T-helper 1 cell (primary cell): ENCODE measurements at places on chromosomes 5 and 9.

GRCh38 chr9:29966247-29966646 lies 2393.0 kb upstream of the C9orf72 start:
- DNase-seq = no peak

- DNase-seq = peak; percentile 55
Measured at GRCh38 chr9:34185778-34186551, 7.1 kb downstream of the UBAP1 start.

DNA sequence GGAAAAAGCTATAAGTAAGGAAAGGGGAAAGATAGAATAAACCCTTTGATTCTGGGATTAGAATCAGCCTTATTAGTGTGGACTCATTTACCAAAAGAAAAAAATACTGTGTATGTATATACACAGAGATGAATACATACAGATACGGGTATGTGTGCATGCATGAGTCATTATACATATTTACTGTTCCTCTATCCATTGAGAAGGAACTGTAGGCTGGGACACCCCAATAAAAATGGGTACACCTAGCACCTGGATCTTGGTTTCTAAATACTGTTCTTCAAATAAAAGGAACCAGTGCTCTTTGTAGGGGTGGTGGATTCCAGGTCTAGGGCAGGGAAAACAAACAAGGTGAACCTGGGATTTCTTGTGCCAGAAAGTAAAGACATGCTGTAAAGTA lies 48.3 kb downstream of the WHRN start:
- DNase-seq = no peak

DNA sequence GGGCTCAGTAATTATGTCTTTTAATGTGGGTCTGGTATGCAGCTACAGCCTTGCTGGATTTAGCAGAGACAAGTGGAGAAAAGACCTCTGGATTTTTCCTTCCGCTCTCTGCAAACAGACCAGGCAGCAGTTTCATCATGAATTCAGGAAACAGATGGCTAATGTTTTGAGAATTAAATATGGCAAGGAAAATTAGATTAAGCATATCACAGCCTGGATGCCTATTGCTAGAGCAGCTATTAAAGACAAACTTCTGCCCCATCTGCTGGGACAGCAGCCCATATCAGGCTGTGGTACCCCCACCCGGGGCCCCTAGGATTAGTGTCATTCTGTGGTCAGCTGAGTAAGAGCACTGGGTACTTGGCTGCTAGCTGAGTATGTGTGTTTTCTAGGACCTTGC lies 6.2 kb downstream of the SKP2 start:
- DNase-seq = no peak

GRCh38 chr9:84851935-84852585 lies 182.5 kb downstream of the NTRK2 start:
- DNase-seq = no peak

DNA sequence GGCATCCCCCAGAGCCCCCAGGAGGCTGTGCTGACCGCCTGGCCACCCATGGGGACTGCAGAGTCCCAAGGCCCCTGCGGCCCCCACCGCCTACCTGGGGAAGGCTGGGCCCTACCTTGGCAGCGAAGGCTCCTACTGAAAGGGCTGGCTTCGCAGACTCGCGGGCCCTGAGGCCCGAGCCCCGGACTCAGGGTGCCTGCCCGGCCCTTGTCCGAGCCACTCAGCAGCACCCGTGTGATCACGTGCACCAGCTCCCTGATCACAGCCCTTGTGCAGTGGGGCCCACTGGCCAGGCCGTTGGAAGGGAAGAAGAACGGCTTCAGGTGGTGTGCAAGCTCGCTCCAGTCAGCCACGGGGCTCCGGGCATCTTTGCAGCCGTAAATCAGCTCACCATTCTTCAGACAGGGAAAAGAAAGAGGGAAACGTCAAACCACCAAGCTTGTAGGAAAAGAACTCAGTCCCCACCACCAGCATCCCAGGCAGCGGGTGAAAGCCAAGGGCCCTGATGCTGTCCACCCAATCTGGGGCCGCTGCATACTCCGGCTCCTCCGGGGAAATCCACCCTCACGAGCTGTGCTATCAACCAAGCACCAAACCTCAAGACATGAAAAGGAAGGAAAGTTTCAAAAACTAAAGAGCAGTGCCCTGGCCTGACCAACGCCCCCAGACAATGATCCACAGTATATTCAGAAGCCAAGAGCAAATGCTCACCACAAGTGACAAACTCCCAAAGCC lies 31.9 kb downstream of the IPPK start:
- no peak for DNase-seq

DNA sequence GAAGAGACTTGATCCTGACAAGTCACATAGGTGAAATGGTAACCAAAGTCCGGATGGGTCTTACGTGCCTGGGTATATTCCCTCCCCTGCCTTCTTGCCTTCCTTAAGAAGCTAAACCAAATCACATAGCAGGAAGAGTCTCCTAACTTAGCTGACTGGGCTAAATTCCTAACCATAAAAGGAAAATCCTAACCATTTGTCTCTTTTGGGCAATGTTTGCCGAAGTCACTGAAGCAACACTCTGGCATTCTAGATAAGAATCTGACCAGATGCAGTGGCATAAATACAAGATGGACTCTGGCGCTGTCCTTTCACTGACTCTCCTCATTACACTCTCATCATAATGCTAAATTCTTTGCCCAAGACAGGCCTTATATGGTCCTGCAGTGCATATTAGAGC lies 625.5 kb upstream of the RORB start:
- no peak for DNase-seq

DNA sequence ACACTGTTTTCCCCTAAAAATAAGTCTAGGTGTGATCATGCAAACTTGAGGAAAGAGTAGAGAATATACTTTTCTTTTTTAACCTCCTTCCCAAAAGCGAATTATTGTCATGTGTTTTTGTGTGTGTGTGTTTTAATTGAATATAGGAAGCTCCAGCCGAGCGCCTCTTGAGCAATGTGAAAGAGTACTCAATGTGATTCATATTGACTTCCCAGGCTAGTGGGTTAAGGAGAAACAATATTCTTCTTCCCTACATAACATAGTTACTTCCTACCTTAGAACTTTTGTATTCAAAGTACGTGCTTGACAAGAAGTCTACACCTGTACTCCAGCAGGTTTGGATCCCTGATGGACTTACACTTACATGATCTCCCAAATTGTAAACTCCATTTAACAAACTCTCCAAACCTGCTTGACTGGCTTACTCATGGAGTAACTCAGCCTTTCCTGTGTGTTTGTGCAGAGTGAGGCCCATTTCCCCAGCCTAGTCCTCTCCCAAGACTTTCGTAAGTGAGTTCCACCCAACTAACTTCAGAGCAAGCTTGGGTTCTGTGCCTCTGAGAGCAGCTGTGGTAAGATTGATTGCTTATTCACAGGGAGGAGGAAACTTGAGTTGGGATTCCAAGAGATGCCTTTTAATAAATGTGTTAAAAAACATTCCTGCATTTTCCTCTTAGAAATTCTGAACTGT lies 9.3 kb downstream of the SLC28A3 start:
- no peak for DNase-seq

DNA sequence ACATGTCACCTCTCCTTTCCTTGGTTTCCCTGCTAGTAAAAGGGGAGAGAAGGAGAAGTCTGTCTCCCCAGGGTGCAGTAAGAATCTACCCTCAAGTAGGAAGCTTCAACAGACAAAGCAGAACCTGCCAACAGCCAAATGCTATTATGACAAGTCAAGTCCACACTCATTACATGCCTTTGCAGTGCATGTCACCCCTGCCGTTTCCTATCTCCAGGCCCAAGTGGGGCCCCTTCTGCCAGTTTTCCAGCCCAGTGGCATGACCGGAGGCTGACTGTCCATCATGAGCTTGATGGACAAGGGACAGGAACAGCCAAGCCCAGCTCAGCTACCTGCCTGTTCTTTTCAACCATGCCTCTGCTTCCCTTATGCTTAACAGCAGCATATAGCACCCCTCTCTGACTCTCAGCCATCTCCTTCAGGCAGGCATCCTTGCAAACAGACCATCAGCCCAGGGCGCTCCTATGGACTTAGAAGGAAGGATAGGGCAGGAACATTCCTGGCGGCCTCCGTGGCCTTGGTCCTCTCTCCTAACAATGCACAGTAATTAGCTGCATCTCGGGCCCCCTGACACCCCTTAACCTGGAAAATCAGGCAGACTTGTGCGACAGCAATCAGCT lies 107.2 kb upstream of the RAD23B start:
- no peak for DNase-seq
